ENCODE measurements at places on chromosomes 3 and 15.

DNA sequence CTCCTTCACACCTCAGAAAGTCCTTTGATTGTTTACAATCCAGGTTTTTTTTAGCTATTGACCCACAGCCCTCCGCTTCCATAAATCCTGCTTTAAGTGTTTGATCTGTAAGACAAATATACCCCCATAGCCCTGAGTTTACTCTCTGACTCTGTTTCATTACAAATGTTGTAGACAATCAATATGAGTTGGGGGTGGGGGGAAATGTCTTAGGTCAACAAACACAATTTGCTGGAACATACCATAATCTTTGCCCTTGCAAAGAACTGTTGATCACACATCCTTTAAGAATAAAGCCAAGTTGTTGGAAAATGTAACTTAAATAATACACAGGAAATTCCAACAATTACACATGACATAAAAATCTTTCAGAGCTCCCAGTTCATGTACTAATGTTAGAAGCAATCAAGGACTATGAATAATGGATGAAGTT lies 301.8 kb upstream of the SEMA6D start:
- H3K4me3 ChIP-seq: no peak overlapping the region
- H3K4me1 ChIP-seq: no peaks in the 10 kb centered on the region
- H3K27me3 ChIP-seq: no peaks in the 10 kb centered on the region
- H3K36me3 ChIP-seq: no peaks in the 10 kb centered on the region
- H3K27ac ChIP-seq: no peak overlapping the region
- DNase-seq: no peak

GRCh38 chr3:100899440-100900091 lies 93.7 kb downstream of the ABI3BP start:
- H3K4me3 ChIP-seq: no peak overlapping the region
- H3K27ac ChIP-seq: peak overlapping the region; percentile 49
- no peaks in the 10 kb centered on the region for H3K36me3 ChIP-seq
- H3K27me3 ChIP-seq: peaks cover 5% of the 10 kb centered on the region
- peaks cover 12% of the 10 kb centered on the region for H3K4me1 ChIP-seq

DNA sequence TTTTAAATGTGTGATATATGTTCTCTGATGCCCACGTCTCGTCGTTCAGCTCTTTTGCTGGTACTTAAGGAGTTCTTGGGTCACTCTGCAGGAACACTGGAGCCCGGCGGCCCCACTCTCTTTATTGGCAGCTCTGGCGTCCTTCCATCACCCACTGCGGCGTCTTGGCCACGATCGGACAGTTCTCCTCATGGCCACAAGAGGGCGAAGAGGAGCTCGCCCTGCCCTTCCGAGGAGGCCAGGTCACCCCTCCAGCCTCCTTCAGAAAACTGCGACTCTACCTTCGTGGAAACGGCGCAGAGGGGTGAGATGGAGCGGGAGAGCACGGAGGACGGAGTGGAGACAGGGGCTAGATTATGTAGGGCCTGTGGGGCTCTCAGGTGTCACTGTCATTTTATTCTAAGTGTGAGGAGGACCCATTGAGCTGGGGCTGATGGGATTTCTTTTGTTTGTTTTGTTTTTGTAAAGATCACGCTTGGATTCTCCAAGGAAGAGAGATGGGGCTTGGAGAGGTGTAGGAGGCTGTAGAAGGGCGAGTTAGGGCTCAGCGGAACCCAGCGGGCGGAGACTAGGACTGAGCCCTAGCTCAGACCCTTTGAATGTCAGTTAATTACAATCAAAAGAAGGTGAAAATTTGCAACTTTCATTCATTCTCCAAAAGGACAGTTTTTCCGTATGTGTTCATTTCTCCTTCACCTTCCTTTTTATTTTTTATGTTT lies 28.0 kb upstream of the GABRA5 start:
- no peaks in the 10 kb centered on the region for H3K27me3 ChIP-seq
- H3K27ac ChIP-seq: no peak overlapping the region

DNA sequence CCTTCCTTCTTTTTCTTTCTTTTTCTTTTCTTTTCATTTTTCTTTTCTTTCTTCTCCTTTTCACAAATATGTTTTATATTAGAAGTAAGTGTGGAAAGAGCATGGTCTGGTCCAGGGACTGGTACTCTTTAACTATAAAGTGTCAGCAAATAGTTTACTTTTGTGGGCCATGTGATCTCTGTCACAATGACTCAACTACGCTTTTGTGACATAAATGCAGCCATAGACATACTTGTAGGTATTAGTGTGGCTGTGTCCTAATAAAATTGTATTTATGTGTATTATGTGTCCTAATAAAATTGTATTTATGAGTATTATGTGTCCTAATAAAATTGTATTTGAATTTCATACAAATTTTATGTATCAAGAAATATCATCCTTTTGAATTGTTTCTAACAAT lies 749.1 kb upstream of the ARPP21 start:
- H3K36me3 ChIP-seq: no peaks in the 10 kb centered on the region
- no peaks in the 10 kb centered on the region for H3K27me3 ChIP-seq
- no peak for DNase-seq
- no peak overlapping the region for H3K4me3 ChIP-seq

DNA sequence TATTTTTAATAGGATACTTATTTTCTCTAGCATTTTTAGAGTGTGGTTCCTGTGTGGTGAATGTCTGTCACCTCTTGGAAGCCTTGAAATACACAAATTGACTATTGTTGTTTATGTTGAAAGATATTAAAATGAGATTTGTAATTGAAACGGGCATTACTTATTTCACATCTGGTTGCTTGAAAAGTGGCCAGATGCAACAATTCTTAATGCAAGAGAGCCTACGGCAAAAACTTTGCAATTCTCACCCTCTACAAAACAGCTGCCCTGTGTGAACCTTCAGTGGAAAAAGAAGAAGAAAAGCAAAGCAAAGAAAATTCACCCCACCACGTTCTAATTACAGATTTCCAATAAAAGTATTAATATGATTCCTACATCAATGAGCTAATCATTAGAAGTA lies 46.6 kb downstream of the PPARG start:
- H3K4me3 ChIP-seq: peak overlapping the region; percentile 84
- no peaks in the 10 kb centered on the region for H3K36me3 ChIP-seq
- no peaks in the 10 kb centered on the region for H3K27me3 ChIP-seq
- peak overlapping the region; percentile 89 for H3K27ac ChIP-seq
- peaks cover 16% of the 10 kb centered on the region for H3K4me1 ChIP-seq

GRCh38 chr15:66721501-66721937 lies 19.5 kb downstream of the SMAD6 start:
- peaks cover 17% of the 10 kb centered on the region for H3K4me1 ChIP-seq
- no peak for DNase-seq
- H3K27ac ChIP-seq: peak overlapping the region; percentile 84
- H3K27me3 ChIP-seq: peaks cover 27% of the 10 kb centered on the region
- H3K36me3 ChIP-seq: no peaks in the 10 kb centered on the region

GRCh38 chr15:98586066-98586465 lies 62.3 kb upstream of the IGF1R start:
- no peak for DNase-seq
- H3K27me3 ChIP-seq: peaks cover 58% of the 10 kb centered on the region
- H3K4me3 ChIP-seq: no peak overlapping the region
- no peaks in the 10 kb centered on the region for H3K36me3 ChIP-seq
- peaks cover 4% of the 10 kb centered on the region for H3K4me1 ChIP-seq

GRCh38 chr3:49647741-49648140 lies 26.4 kb upstream of the APEH start:
- H3K4me3 ChIP-seq: no peak overlapping the region
- H3K27me3 ChIP-seq: peaks cover 5% of the 10 kb centered on the region
- H3K36me3 ChIP-seq: no peaks in the 10 kb centered on the region
- DNase-seq: no peak
- peaks cover 2% of the 10 kb centered on the region for H3K4me1 ChIP-seq

DNA sequence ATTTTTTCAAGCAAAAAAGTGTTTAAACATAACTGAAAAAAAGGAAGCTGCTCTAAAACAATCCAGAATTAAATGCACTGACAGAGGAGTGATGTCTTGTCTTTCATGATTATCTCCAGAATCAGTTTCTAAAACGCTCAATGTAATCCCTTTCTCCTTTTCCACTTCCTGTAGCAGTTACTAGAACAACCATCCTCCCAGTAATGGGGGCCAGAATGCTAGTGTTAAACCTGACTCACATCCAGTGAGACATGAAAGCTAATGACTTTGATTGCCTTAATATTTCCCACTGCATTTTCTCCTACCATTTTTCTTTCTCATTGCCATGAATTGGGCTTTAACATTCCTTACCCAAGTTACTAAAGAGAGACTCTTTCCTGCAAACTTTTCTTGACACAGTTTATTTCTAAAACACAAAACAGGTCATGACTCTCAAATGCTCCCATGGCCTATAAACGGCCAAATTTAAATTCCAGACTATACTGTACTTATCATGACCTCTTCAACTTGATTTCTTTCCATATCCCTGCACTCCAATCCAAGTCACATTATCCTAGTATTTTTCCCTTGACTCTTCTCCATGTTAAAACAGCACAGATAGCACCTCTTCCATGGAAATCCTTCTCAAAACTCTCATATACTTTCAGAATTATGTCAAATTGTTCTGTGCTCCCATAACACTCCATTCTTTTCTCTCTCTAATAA lies 341.4 kb downstream of the NAALADL2 start:
- no peaks in the 10 kb centered on the region for H3K27me3 ChIP-seq
- H3K27ac ChIP-seq: no peak overlapping the region
- no peak overlapping the region for H3K4me3 ChIP-seq
- H3K4me1 ChIP-seq: no peaks in the 10 kb centered on the region
- no peaks in the 10 kb centered on the region for H3K36me3 ChIP-seq
- DNase-seq: no peak

DNA sequence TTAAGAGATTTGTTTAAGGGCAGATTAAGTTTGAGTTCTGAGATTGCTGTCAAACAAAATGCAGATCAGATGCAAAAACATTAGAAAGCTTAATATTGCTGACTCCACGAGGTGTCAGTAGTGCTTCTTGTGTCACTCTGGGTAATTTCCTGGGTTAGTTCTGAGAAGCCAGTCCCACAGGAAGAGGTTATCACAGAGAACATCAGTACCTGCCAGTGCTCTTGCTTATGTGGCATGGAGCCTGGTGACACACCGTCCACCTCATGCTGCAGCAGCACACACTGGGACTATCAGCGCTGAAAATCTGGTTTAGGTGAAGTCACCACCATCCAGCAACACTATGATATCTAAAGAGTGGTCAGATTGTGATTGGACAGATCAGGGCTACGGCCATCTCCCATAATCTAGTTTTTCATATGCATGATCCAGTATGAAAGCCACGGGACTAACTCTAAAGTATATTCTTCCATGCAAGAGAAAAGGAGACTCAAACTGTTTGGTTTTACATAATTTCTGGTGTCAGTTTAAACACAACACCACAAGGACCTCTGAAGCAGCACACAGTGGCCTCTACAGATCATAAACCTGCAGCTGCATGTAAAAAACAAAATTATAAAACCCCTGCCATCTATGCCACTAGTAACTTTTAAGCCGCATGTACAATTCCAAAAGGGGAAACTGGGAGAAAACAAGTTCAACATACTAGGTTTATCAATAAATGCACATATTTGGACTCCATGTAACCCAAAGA lies 36.1 kb upstream of the MYO5C start:
- DNase-seq: no peak
- peaks cover 16% of the 10 kb centered on the region for H3K4me1 ChIP-seq
- peak overlapping the region; percentile 85 for H3K4me3 ChIP-seq

DNA sequence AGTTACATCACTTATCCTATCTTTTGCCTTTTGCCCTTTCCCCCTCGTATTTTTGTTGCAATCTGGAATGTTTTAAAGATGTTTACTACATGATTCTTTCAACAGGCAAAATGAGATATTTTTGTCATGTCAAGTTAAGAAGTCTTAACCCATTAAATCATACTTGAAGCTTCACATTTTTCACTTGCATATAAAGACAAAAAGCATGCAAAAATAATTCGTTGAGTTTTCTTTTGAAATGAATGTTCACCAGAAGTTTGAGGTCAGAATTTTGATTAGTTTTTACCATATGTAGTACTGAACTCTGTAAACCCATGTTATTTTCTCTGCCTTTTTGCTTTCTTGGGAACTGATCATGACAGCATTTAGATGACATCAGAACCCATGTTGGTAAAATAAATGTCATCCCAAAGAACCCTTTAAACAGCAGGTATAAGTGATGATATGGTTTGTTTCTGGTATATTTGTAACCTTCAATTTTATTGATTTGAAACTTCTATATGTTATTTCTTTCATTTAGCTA lies 188.5 kb downstream of the GHSR start:
- H3K27me3 ChIP-seq: no peaks in the 10 kb centered on the region
- DNase-seq: no peak
- no peaks in the 10 kb centered on the region for H3K4me1 ChIP-seq
- no peak overlapping the region for H3K27ac ChIP-seq
- H3K36me3 ChIP-seq: peaks cover 17% of the 10 kb centered on the region

All from T-helper 17 cell (primary cell).